ENCODE measurements at places on chromosomes 4 and X.

DNA sequence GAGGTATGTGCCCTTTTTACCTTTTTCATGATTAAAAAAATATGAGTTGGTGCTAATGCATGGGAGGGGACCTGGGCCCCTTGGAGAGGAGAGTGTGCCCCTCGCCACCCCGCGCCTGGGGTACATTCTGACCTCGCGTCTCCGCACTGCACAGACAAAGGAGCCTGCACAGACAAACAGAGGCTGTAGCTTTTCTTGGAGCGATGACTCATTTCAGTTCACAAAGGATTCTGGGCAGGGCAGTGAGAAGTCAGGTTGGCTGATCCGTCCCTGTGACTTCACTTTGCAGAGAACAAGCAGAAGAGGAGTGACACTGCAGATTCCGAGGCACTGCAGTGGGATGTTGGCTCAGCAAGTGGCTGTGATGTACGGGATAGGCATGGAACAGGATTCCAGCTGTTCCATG is 82.9 kb downstream of the STOX2 start:
- DNase-seq, result no peak

- no peak for DNase-seq
Measured at GRCh38 chrX:2423282-2423681, 77.5 kb downstream of the DHRSX start.

DNA sequence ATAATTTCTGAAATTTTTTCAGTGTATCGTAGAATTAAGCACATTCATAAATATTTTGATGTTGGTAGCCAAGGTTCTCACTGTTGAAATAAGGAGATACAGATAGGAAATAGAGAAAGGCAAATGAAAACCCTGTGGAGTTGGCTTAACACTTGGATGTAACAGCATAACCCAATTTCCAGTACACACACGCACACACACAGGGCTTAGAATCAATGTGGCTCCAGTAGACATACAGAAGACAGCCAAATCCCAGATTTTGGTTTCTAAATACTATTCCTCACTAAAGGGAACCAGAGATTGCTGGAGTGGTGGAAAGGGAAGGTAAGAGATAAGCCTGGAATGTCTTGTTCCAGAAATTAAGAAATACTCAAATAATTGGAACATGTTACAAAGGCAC is 54.4 kb downstream of the SMAD1 start:
- no peak for DNase-seq

DNA sequence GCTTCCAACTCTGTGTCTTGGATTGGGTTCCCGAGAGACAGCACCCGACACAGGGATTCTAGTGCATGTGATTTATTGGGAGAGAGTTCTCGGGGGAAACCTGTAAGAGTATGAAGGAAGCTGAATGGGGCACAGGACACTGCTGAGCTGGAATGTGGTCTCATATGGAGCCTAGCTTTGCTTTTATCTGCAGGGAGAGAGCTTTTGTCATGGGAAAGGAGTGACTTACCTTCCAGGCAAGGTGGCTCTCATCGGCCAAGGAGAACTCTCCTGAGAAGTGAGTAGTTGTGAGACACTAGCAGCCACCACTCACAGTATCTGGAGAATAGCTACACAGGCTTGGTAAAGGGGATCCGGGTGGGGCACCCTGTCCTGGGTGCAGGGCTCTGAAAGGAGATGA is 124.5 kb downstream of the NHS start:
- no peak for DNase-seq

GRCh38 chr4:168876106-168876505 is 133.9 kb downstream of the CBR4 start:
- DNase-seq, result no peak

- no peak for DNase-seq
Measured at GRCh38 chr4:139167774-139168444, 9.1 kb downstream of the ELF2 start.

- no peak for DNase-seq
Measured at GRCh38 chr4:121140716-121141460, 23.2 kb downstream of the TNIP3 start.

DNA sequence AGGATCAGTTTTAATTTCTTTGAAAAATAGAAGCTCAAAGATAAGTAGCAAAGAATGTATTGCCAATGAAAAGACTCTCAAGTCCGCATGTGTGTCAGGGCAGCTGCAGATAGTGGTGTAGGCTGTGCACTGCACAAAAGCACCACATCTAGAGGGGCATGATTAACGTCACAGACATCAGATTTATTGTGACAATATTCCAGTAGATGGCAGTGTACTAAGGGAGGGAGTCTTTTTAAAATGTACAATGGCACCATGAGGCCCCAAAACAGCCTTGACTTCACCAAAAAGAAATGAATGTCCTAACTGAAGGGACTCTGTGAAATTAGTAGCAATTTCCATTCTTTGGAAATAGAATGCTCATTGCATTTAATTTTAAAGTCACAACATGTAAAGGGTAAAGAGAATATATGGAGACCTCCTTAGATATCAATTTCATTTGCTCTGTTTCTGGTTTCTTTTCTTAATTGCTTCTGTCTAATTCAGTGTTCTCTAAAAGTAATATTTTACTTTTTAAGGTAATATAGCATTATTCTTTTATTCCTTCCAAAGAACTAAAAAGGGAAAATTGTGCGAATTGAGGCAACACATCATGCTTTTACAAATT is 98.4 kb downstream of the ZNF827 start:
- DNase-seq, result no peak

DNA sequence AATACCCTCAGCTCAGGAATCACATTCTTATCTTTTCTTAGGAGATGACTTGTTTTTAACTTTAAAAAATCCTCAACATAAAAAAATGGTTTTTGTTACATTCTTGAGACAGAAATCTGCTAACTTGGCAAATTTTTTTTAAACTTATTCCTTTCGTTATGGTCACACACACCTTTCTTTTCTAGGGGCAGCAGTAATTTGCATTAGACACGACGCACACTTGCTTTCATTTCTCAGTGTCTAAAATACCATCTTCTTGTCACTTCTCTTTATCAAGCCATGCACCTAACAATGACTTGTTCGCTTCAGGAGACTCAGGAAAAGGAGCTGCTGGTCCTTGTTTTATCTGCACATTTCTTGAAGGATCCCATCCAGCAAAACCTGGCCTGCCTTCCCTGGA is 112.6 kb upstream of the TBL1X start:
- DNase-seq, result no peak

- no peak for DNase-seq
Measured at GRCh38 chr4:151677193-151677592, 83.6 kb downstream of the GATB start.

- DNase-seq, result no peak
Measured at GRCh38 chrX:55486736-55487135, 2.9 kb downstream of the USP51 start.

DNA sequence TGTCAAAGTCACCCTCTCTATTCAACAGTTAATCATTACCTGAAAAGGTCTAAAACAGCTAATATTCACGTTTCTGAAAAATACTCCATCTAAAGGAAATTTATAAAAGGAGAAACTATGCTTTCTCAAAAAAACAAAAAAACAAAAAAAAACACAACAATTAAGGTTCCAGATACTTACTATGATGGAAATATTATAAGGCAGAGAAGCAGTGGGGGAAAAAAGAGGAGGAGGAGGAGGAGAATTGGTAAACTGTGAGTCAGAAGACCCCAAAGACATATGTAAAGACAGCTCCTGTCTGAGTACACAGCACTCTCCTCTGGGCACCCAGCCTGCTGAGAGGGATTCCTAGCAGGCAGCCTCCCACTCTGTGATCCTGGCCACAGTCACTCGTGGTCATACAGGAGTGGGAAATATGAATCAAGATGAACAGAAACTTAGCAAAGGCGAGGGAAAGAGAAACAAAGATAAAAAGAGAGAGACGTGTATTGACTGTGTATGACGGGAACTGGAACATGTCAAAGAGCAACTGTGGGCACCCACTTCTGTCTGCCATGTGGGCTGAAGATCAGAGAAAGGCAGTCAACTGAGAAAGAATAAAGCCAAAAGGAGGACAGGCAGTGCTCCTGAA is 12.5 kb downstream of the KLHL15 start:
- no peak for DNase-seq

DNA sequence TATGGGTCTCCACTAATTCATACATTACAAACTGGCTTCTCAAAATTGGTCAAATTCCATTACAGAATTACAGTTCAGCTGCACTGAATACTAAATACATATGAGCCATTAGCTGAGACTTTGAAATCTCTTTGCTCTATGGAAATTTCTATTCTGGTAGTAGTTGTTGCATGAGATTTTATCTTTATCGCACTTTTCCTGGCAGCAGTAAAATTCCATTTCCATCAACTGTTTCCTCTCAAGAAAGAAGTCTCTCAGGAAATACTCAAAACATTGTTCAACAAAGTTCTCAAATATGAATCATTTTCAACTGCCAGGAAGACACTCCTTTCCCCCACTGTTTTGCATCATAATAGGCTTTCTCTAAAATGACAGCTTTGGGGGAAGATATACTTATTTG is 51.3 kb downstream of the ATP11C start:
- no peak for DNase-seq

GRCh38 chrX:19193565-19193964 is 71.3 kb upstream of the ADGRG2 start:
- no peak for DNase-seq

- no peak for DNase-seq
Measured at GRCh38 chrX:112931900-112932299, 91.3 kb upstream of the AMOT start.

DNA sequence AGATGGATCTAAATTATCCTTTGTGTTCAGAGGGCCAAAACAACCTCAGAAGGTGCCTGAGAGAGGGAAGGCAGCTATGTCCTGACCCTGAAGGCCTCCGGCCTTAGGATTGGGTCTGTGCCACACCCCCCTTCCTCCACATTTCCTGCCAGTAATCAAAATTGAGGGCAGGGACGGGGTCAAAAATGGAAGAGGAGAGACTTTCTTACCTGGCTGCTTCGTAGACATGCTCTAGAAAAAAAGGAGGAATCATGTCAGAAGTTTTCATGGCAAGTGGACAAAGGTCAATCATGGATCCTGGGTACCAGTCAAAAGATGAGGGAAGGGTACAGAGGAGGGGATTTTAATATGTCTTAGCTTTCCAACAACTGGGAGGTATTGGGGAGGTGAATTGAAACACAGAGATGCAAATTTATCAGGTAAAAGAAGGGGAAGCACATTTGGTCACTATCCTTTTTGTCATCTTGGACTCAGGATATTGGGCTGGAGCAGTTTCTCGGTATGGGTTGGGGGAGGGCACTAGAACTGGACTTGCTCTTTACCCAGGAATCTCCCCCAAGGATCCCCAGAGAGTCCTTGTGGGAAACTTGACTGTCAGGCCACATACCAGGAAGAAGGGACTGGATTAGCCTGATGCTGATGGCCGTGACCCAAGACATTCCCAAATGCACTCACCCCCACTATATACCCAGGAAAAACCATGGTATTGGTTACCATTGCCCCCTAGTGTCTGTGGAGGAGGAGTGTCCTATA is 17.1 kb downstream of the VSIG4 start:
- DNase-seq, result no peak

GRCh38 chr4:2159931-2160330 is 82.0 kb downstream of the HAUS3 start:
- no peak for DNase-seq

DNA sequence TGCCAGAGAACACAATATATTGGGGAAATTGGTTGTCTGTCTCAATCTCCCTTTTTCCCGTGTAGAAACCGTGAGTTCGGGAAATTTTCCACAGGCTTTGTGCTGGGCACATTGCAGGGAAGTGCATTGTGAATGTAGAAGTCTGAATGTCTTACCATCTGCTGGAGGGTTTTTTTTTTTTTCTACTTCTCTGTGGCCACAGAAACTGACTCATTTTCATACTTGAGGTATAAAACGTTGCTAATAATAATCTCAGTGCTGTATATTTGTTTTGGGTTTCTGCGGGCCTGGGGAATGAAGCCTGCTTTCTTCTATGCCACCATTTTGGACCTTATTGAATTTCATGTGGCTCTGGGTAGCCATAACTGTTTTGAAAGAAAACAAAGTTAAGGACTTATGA is 1001.2 kb downstream of the STIM2 start:
- no peak for DNase-seq

DNA sequence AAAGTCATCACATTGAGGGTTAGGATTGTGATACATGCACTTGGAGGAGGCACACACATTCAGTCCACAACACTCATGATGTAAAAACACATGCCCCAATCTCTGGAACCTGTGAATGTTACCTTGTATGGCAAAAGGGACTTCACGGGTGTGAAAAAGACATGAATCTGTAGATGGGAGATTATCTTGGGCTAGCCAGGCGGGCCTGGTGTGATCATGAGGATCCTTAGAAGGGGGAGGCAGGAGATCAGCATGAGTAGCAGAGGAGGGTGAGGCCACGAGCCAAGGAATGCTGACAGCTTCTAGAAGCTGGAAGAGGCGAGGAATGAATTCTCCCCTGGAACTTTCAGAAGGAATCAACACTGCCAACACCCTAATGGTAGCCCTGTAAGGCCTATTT is 77.5 kb upstream of the ENPP6 start:
- no peak for DNase-seq

- no peak for DNase-seq
Measured at GRCh38 chr4:6892190-6892908, 17.3 kb upstream of the TBC1D14 start.

DNA sequence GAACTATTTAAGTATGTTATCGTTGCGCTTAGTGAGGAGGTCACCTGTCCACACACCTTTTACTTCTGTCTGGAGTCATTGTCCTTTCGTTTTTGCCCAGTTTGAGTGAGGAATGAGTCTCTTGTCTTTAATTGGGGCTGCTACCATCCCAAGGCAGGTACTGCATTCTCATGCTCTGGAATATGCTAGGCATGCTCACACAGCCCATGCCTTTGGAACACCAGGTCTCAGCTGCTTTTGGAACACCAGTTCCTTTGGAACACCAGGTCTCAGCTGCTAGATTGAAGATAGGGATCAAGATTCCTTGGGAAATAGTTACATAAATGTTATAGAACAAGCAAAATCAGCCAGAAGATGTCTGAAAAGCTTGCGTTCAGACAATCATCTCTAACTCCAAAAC is 73.1 kb downstream of the AREG start:
- no peak for DNase-seq

DNA sequence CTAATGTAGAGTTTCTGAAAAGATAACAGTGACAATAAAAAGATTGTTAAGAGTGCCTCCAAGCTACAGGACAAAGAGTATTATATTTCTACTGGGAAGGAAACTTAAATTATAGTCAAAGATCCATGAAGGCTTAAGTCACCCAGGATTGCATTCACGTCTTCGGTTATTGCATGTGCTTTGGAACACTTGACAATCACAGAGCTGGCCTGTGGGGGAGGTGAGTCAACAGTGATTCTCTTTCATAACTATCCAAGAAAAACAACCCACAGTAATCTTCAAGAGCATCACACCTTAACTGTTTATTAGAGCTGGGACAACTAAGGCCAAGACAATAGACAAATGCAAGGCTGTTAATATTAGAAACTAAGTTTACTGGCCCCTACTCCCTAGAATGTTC is 40.3 kb downstream of the PDGFC start:
- no peak for DNase-seq

DNA sequence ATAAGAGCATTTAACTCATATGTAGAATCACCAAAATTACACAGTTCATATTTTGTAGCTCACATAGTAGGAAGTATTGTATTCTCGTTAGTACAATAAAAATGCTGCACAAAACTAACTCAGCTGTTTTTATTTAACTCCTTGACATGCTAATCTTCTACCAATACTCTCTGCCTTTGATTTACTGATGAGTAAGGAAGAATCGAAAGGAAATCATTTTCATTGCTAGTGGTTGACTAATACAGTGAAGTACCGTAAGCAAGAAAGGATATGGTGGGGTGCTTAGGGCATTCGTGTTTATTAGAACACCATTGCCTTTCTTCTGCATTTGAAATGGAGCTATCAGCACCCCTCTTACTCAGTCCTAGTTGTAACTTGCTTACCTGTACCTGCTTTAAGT is 1239.1 kb upstream of the TENM3 start:
- no peak for DNase-seq

Measured in vagina (tissue), 2 donors.